Stimulated activated CD4-positive, alpha-beta T cell treated with anti-CD3 and anti-CD28 coated beads, Interleukin-15, amount 100 ng/mL, for 1 hour (primary cell): ENCODE measurements at places on chromosomes 11 and 22.

GRCh38 chr11:68411501-68411991, 49.0 kb upstream of the PPP6R3 start:
- DNase-seq: no peak

GRCh38 chr11:44542372-44542771, 23.1 kb upstream of the CD82 start:
- no peak for DNase-seq

DNA sequence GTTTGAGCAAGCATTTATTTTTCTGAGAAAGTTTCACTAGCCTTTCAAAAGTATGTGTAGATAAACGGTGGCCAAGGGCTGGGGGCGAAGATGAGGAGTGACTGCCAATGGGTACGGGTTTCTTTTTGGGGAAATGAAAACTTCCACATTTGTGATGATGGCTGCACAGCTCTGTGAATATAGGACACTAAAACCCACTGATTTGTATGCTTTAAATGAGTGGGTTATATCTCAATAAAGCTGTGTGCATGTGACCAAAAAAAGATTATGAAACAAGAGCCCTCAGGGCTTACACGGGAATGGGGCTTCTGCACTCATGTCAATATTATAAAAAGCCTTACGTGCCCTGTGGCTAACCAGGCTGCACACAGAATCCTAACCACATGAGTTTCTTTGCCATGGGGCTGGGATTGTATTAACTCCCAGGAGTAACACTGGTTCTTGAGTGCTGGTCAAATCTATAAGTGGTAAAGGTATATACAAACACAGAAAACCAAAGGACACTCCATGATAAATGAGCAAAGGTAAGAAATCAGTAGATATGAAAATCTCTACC, 31.3 kb downstream of the ABCC8 start:
- DNase-seq: no peak

DNA sequence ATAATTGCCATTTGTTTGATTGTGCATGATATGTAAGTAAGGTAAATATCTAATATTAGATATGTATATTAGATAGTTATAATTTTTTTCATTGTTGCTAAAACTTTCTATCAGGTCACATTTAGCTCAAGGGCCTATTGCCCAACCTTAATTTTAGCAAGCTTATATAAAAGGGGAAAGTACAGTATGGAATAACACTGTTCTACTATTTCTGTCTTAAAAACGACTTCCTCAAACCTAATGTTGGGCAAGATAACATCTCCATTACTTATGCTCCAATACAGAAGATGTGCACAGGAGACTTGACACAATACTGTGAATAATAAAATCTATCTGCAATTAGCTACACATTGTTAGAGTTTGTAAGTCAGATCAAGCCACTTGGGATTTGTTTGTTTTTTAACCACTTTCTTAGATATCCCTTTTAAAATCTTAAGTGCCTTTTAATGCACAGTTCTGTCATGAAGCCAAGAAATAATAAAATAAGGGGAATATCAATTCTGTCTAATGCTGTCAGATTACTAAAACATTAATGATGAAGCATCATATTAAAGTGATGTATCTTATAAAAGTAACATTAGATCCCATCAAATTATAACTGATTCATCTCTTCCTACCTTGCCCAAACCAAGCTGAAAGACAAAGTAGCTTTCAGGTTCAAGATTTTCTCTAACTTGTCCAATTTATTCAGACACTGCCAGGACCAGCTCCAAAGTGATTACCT, 98.1 kb downstream of the SIK3 start:
- no peak for DNase-seq

DNA sequence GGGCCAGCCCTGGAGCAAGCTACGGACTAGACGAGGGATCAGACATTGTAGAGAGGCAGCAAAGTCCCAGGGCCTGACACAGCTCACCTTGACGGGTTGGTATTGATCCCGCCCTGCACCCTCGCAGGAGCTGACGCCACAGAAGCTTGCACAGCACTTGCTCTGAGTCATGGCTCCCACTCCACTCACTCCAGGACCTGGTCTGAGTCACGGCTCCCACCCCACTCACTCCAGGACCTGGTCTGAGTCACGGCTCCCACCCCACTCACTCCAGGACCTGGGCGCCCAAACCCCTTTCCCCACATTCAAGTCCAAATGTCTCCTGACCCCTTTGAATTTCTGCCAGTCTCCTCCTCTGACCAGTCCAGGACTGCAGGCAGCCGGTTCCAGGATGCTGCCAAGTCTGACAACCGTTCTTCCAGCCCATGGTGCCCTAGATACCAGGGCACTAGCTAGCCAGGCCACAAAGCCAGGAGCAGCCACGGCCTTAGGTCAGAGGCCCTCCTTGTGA, 6.0 kb upstream of the PNPLA5 start:
- no peak for DNase-seq

DNA sequence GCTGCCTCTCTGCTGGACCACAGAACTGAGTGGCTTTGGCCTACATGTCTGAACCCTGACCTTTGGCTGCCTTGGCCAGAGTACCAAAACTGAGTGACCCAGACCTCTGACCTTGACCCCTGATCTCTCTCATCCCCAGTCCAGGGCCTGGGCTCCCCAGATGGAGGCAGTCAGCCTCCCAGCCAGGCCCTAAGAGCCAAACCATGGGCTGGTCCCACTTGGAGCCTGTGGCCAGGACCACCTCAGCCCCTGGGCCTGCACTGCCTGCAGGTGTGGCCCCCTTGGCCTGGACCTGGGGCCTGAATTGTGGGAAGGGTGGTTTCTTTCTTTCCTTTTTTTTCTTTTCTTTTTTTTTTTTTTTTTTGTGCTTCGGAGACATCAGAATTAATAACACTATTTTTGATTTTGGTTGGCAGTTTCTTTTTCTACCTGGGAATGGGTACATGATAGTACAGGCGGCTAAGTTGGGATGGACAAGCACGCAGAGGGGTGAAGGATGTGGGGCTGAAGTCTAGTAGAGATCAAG, 806 bp upstream of the SIPA1 start:
- no peak for DNase-seq

- DNase-seq: no peak
Measured at GRCh38 chr11:45288339-45288738, 2.2 kb upstream of the SYT13 start.

- peak; percentile 39 for DNase-seq
Measured at GRCh38 chr11:65927904-65928397, 8.7 kb downstream of the DRAP1 start.

- DNase-seq: no peak
Measured at GRCh38 chr11:45685964-45686537, 20.6 kb upstream of the CHST1 start.

GRCh38 chr11:119320776-119321524, 4.0 kb upstream of the MCAM start:
- DNase-seq: no peak

DNA sequence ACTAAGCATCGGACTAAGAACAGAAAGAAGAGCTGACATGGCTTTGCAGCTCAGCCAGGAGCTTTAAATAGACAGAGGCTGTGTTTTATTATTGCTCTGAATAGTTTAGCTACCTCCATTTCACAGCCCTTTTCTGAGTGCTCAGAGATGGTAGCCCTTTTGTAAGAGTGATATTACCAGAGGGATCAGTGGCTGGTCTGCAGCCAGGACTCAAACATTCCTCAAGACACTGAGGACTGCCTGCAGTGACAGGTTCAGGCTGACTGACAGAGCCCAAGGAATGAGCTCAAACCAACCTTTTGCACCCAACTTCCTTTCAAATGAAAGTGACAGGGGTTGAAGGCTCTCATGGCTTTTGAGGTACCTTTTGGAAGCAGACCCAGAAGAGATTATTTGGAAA, 189.0 kb downstream of the DDX10 start:
- no peak for DNase-seq

- no peak for DNase-seq
Measured at GRCh38 chr11:93766504-93766903, 17.6 kb upstream of the MED17 start.

DNA sequence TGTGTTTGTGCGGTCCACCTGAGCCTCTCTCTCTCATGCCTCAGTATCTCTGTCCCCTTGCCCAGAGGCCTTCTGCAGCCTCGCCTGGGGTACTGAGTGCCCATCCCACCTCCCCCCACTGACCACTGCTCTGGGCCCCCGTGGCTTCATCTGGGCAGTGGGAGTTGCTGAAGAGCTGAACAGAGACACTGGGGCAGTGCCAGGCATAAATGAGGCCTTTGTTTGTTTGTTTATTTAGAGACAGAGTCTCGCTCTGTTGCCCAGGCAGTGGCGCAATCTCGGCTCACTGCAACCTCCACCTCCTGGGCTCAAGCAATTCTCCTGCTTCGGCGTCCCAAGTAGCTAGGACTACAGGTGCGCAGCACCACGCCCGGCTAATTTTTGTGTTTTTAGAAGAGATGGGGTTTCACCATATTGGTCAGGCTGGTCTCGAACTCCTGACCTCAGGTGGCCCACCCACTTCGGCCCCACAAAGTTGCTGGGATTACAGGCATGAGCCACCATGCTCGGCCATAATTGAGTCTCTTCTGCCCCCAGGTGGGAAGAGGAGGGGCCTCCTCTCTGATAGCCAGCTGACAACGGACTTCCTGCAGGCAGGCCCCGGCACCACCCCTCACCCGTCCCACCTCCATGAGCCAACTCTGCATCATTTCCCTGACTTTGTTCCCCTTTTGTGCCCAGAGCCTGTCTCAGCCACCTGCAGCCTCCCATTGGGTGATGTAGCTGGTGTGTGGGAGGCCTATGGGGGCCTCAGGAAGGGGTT, 9.3 kb downstream of the CRYBB3 start:
- no peak for DNase-seq

- DNase-seq: no peak
Measured at GRCh38 chr11:74694136-74694930, 36.9 kb downstream of the CHRDL2 start.

GRCh38 chr22:23175817-23176644, 4.3 kb upstream of the BCR start:
- no peak for DNase-seq

- no peak for DNase-seq
Measured at GRCh38 chr11:87422566-87422965, 384.8 kb downstream of the TMEM135 start.

GRCh38 chr22:50146439-50147238, 23.9 kb upstream of the PANX2 start:
- DNase-seq: no peak

- no peak for DNase-seq
Measured at GRCh38 chr22:44648085-44648820, 53.8 kb upstream of the PRR5 start.

- no peak for DNase-seq
Measured at GRCh38 chr11:665062-665703, 28.1 kb downstream of the DRD4 start.

- DNase-seq: no peak
Measured at GRCh38 chr11:59144096-59144495, 1.4 kb downstream of the FAM111A start.

GRCh38 chr11:12167061-12168000, 56.9 kb downstream of the MICAL2 start:
- no peak for DNase-seq

DNA sequence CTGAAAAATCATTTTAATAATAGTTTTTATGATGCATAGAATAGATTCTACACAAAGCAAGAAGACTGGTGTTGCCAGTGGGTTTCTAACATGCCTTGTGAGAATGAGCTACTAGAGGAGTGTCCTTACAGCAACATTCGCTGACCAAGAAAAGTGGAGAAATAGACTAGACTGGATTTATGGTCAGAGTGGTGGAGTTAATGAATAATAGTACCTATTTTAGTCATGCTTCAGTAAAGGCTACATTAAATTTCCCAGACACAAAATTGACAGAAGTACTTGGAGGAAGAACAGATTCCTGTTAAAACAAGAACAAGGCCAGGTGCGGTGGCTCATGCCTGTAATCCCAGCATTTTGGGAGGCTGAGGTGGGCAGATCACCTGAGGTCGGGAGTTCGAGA, 539.2 kb downstream of the ETS1 start:
- DNase-seq: no peak

DNA sequence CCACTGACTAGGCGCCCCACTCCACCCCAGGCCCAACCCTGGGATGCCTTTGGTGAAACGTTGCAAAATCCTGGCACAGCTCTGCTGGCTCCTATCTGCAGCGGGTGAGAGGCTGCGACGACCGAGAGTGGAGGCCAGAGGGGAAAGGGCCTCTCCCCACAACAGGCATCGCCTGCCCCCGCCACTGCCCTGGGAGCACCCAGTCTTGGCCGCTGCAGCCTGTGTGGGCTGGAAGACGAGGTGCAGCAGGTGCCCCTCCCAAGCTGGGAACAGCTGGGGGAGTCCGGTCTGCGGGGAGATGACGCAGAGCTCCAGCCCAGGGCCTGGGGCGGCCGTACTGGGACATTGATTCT, 4.2 kb upstream of the PIM3 start:
- DNase-seq: no peak

DNA sequence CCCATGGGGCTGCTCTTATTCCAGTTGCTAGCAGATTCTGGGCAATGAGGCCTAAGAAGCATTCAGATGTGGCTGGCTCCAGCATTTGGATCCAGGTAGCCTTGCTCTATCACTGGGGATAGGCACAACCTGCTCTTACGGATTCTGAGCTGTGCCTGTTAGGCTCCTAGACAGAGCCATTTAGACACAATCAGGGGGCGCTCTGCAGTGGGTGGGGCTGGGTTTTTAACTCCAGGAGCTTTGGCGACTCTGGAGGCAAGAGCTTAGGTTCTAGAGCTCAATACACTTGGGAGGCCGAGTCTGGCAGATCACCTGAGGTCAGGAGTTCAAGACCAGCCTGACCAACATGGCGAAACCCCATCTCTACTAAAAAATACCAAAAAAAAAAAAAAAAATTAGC, 32.0 kb downstream of the KCNC1 start:
- no peak for DNase-seq

DNA sequence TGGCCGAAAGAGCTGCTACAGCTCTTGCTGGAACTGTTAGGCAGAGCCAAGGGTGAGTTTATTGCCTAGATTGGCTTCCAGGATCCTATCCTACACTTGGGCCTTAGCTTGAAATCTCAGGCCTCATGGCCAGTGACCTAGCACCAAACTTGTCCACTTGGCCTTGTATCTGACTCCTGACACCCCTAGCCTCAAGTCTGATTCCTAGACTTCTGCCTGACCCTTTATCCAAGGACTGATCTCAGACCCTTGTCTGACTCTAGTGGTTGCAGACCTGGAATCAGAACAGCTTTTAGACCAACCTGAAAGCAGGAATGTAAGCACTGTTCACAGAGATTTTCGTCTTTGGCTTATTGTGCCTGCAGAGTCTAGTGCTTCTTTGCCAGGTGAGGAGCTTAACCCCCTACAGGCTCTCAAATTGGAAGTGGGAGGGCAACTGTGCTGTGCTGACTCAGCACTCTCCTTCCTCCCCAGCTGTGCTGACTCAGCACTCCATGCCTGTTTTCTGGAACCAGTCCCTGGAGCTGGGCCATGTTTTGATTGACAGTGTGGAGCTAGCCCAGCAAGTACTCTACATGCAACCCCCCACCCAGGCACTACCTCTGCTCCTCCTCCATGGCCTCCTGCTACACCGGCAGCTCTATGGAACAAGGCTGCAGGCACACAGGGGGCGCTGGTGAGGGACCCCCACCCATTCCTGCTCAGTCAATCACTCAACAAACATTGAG, 35.1 kb downstream of the RRP8 start:
- no peak for DNase-seq
